Activated B cell treated with CpG ODN at 0.5 μM for 24 hours (primary cell): ENCODE measurements at places on chromosomes 3 and 15.

DNA sequence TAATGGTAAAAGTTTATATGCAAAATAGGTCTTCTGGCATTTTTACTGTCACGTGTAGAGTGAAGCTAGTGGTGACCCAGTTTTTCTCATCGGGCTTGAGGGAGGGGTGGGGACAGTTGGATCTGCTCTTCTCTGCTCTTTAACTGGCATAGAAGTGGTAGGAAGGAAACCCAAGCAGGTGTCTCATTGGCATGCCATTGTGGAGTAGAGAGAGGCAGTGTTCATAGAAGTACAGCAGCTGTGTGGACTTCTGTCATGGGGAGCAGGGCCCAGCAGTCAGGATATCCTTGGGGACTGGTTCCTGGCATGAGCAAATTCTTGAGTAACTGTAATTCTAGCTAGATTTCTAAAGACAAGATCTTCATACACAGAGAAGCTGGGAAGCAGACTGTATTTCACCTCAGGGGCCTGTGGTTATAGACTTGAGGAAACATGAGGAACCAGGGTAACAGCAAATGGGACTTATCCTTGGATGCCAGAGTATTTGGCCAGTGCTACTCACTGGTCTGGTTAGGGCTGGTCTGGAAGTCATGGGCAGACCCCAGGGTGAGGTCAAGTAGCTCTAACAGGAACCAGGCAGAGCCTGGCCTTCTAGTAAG is 42.9 kb downstream of the CDIN1 start:
- no peak for DNase-seq

DNA sequence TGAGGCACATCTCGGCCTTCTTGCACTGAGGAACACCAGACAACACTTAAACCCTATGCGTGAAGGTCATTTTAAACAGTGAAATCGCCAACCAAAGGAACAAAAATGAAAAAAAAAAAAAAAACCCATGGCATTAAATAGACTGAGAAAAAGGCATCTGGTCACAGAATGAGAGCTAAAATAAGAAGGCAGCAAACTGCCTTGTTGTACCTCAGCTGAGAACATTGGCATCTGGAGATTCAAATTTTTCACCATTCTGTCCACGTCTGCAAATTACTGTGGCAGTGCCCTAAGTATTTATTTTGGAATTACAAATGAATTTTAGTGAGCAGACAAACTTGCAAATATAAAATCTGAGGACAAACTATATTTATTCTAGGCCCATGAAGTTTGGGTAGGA is 82.6 kb upstream of the POU1F1 start:
- no peak for DNase-seq

DNA sequence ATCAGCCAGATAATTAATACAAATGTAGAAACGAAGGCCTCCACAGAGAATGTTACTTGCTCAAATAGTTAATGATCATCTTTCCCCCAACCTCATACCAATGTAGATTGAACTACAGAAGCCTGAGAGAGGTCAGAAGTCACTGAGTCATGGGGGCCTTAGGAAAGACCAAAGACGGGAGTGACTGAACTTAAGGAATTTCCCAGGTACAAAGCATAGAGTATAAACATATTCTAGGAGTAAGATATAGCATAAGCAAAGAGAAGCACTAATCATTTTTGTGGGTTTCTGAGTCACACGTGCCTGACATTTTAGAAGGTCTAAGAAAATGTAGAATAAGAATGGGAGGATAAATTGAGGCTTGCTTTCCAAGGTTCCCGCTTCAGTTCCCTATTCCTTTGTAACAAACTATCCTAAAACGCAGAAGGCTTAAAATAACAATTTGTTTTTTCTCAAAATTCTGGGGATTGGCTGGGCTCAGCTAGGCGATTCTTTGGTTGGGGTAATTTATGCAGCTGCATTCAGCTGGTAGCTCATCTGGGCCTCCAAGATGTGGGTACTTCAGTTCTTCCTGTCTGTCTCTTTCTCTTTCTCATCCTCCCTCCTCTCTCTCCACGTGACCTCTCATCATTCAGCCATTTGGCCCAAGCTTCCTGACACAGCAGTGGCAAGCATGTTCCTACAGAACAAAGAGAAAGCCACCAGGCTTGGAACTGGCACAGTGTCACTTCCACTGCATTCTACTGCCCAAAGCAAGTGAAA is 422.6 kb downstream of the FOXP1 start:
- no peak for DNase-seq

DNA sequence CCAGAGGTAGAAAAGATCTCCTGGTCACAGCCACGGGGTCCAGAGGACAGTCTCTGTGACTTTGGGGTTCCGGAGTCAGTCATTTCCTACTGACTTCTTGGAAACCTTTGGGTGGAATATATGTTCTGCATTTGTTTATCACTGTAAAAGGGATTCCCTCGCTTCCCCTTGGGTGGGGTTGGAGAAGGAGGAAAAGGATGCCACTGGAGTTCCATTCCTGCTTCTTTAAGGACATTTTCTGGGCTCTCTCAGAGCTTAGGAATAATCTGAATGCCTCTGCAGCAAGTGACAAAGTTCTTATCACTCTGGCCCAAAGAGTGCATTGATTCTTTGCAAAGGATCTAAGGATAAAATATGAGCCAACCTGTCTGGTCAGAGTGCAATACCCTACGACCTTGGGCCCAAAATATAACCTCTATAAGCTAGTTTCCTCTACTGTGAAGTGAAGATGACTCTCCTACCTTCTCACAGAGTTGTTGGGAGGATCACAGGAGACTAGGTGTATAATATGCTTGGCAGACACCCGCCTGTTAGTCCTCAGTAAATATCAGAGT is 17.2 kb downstream of the ARHGEF3 start:
- no peak for DNase-seq

- no peak for DNase-seq
These were observed 29.0 kb upstream of the TIMP4 start for GRCh38 chr3:12187448-12188327.

DNA sequence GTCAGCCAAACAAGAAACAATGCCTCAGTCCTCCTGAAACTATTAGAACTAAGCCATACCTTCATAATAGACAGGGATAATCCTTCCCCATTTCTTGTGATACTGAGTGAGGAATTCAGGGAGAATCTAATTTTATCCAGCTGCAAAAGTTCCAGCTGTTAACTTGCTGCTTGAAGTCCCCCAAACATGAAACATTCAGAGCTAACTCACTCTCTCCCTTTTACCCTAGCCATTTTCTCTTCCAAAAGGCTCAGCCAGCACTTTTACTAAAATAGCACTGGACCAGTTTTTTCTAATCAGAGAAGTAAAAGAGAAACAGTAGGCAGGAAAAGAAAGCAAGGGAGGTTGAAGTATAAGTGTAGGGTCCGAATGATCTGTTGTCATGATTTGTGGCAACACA is 268.1 kb downstream of the TAFA4 start:
- no peak for DNase-seq

DNA sequence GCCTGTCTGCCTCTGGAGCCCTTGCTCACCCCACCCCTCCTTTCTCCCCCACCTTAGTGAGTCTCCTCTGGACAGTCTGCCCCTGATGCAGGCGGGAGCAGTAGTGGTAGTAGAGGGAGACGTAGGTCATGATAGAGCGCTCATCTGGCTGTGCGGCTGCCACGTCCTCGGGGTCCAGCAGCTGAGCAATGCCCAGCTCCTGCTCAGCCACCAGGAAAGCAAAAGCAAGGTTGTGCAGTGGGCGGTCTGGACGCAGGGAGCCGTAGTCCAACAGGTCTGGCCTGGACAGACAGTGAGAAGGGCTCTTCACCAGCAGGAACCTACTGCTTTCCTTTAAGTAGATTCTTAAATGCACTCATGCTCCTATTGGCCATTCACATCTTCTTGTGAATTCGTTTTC is 6.7 kb downstream of the SPTBN5 start:
- DNase-seq: no peak

DNA sequence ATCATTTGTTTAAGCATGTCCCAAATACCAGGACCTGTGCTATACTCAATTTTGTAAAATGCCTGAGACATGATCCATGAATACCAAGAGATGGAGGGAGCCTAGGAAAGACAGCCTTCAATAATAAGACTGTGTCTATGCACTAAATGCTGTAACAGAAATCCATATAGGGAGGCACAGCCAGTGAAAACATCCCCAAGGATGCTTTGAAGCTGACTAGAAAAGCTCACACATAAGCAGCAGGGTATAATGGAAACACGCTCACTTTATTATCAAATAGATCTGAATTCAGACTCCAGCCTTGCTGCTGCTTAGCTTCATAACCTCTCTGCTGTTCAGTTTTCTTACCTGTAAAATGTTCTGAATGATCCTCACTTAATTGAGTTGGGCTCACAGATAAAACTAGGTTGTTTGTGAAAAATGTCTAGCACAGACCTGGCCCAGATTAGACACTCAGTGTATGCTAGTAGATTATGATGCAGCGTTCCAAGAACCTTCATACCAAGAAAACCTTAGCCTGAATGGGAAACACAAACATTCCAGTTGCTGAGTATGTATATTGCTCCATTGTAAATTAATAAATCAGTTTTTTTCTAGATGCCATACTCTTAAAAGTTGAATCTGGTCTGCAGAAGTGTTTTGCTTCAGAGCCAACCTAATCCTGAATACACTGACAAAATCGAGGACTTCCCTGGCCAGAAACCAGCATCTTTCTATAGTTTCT is 3.8 kb upstream of the LARP6 start:
- DNase-seq: no peak
